ENCODE measurements at places on chromosomes 13 and 19.

GRCh38 chr13:96199315-96199714, 109.4 kb downstream of the HS6ST3 start:
- DNase-seq = no peak

GRCh38 chr13:106919133-106919532, 351.2 kb upstream of the ARGLU1 start:
- DNase-seq = no peak

DNA sequence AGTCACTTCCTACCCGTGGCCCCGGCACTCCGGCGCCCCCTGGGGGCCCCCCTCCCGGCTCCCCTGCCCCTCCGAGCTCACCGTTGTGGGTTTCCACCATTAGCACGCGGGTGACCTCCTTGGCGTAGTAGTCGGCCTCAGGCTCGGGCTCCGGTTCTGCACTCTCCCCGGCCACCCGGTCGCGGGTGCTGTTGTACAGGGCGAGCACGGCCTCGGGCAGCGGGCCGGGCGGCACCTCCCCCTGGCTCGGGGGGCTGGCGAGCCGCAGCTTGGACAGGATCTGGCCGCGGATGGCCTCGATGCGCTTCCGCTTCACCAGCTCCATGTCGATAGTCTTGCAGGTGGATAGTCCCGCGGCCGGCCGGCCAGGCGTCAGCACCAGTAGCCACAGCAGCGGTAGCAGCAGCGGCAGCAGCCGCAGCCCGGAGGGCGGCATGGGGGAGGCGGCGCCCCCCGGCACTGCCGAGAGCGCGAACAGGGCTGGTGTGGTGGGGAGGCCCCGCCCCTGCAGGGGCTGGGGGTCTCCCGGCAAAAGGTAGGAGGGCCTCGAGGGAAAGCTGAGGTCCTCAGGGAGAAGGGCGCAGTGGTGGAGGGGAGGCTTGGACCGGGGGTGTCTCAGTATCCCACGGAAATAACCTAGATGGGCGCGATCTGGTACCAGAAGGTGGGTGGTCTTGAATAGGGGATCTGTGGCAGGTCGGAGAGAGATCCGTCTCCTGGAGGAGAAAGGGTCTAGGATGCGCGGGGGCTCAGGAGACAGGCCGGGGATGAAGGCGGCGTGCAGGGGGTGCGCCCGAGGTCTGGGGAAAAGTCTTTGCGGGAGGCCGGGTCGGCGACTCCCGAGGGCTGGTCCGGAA, 885 bp downstream of the TGFB1 start:
- DNase-seq = peak; percentile 64

GRCh38 chr19:2461751-2462634, 5.2 kb upstream of the LMNB2 start:
- peak; percentile 69 for DNase-seq

- no peak for DNase-seq
Observed at GRCh38 chr13:76350399-76350798, 535.8 kb downstream of the KCTD12 start.

- no peak for DNase-seq
Observed at GRCh38 chr19:46269101-46269500, 27.7 kb upstream of the HIF3A start.

GRCh38 chr13:94765814-94766213, 53.5 kb upstream of the SOX21 start:
- no peak for DNase-seq

GRCh38 chr19:43778651-43779050, 2.1 kb downstream of the KCNN4 start:
- DNase-seq = peak; percentile 99

DNA sequence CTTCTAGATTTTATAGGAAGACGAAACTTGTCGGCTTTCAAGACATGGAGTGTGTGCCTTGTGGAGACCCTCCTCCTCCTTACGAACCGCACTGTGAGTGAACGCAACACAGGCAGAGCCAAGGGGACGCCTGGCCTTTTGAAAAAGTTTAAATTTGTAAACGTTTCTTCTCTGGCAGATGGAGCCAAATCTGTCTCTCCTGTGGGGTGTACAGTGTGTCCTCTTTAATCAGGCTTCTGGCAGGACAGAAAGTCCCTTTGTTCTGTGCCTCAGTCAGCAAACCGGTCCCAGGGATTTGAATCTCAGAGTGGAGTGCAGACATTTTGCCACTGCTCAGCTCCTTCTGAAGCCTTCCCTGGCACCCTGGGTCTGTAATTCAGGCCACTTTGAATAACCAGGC, 56.5 kb downstream of the TNFRSF19 start:
- DNase-seq = no peak

- DNase-seq = peak; percentile 41
Observed at GRCh38 chr13:114047358-114047881, 73.5 kb upstream of the C13orf46 start.

- DNase-seq = no peak
Observed at GRCh38 chr19:5822181-5822844, 17.2 kb downstream of the FUT6 start.

- peak; percentile 11 for DNase-seq
Observed at GRCh38 chr19:2050349-2050990, 574 bp downstream of the MKNK2 start.

GRCh38 chr19:41903193-41903953, 20.4 kb downstream of the ARHGEF1 start:
- no peak for DNase-seq

GRCh38 chr13:40070357-40070756, 414.9 kb downstream of the COG6 start:
- DNase-seq = no peak

DNA sequence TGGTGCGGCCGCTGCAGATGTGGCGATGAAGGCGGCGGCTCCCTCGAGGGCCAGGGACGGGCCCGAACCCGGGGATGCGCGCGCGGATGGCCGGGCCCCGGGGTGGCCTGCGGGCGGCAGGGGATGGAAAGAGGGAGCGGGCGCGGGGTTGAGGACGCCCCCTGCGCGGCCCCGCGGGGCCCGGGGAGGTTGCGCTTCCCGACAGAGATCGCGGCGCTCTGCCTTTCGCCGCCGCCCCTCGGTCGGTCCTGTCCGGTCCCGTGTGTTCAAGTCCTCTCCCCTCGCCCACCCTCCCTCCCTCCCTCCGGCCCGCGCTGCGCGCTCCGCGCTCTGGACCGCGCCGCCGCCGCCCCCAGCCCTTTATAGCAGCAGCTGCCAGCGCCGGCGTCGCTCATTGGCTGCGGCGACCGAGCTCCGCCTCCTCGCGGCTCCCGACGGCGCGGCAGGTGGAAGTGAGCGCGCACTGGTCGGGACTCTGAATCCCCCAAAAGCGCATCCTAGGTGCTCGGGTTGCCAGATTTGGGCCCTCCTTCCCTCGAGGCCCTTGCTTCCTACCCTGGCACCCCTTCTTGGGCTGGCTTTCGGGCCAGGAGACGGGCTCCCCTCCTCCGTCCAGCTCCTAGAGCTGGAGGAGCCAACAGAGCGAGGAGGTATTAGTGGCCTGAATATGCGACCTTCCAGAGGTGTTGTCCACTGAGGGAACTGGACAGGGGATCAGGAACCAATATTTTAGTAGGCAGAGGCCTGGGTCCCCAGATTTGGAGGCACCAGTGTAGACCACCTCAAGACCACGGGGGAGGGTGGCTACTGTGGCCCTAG, at the start of gene ELAVL3:
ELAVL3 (minus strand) TSS at position 332 of the 819 bp plus-strand sequence. CDS start 438 bp downstream, outside the sequence.
- peak; percentile 84 for DNase-seq

- DNase-seq = no peak
Observed at GRCh38 chr13:104875038-104875754, 1660.3 kb downstream of the EFNB2 start.

- DNase-seq = no peak
Observed at GRCh38 chr13:43924549-43925245, 45.0 kb downstream of the LACC1 start.

GRCh38 chr13:113408562-113408961, 44.6 kb upstream of the GRTP1 start:
- DNase-seq = no peak

DNA sequence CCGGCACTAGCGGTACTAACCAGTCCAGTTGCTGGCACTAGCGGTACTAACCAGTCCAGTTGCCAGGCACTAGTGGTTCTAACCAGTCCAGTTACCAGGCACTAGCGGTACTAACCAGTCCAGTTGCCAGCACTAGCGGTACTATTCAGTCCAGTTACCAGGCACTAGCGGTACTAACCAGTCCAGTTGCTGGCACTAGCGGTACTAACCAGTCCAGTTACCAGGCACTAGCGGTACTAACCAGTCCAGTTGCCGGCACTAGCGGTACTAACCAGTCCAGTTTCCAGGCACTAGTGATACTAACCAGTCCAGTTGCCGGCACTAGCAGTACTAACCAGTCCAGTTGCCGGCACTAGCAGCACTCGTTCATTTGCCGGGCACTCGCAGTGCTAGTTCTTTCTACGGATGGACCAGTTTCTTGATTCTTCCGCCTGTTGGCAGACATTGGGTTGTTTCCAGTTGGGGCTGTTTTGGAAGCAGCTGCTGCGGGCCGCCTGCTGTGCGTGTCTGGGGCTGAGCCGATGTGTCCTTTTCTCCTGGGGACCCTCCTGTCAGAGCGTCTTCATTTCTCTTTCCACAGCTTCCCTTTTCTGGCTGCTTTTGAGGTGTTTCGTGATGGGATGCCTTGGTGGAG, 123.4 kb upstream of the MCF2L start:
- no peak for DNase-seq

- peak; percentile 89 for DNase-seq
Observed at GRCh38 chr19:898663-899062, 5.4 kb downstream of the RNU6-9 start.

GRCh38 chr13:85436029-85436428, 363.2 kb downstream of the SLITRK6 start:
- no peak for DNase-seq

DNA sequence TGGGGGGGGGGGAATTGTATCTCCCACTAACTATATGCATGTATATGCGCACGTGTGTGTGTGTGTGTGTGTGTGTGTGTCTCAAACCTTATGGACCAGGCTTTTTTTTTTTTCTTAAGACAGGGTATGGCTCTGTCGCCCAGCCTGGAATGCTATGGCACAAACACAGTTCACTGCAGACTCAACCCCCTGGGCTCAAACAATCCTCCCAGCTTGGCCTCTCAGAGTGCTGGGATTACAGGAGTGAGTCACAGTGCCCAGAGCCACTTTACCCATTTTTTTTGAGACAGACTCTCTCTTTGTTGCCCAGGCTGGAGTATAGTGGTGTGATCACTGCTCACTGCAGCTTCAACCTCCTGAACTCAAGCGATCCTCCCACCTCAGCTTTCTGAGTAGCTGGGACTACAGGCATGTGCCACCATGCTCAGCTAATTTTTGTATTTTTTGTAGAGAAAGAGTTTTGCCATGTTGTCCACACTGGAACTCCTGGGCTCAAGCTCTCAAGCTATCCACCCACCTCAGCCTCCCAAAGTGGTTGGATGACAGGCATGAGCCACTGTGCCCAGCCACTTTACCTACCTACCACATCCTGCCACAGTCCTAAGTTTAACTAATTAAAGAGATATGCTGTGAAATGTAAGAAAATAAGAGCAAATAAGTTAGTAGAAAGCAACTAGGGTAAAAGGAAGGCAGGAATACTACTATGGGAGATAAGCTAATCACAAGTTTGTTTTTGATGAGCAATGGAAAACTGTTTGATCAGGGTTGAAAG, 2.4 kb downstream of the ZMYM5 start:
- no peak for DNase-seq

DNA sequence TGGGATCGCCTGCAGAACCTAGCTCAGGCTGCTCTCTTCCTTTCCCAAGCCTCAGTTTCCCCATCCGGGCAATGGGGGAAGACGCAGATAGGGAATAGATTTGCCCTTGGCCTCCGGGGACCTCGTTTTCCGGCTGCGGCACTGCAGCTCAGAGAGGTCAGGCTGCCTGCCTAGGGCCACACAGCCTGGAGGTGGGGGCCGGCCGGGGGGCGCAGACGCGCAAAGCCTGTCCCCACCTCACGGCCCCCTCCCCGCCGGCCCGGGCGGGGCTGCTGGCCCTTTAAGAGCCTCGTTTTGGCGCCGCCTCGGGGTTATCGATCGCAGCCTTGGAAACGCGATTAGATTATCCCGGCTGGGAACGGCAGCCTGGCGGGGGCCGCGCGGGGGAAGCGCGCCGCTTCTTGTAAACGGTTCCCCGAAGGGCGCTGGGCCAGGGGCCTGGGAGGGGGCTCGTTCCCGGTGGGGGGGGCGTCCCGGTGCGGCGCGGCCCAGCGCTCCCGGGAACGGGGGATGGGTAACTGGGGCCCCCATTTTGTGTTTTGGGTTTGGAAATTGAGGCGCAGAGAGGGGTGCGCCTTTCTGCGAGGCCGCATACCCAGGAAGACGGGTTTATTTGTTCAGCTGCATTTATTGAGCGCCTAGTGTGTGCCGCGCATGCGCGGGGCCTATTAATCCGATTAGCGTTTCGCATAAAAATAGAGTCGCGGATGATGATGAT, 23.4 kb upstream of the TCF3 start:
- DNase-seq = peak; percentile 18

GRCh38 chr13:52906122-52906903, 57.9 kb upstream of the PCDH8 start:
- peak; percentile 85 for DNase-seq

DNA sequence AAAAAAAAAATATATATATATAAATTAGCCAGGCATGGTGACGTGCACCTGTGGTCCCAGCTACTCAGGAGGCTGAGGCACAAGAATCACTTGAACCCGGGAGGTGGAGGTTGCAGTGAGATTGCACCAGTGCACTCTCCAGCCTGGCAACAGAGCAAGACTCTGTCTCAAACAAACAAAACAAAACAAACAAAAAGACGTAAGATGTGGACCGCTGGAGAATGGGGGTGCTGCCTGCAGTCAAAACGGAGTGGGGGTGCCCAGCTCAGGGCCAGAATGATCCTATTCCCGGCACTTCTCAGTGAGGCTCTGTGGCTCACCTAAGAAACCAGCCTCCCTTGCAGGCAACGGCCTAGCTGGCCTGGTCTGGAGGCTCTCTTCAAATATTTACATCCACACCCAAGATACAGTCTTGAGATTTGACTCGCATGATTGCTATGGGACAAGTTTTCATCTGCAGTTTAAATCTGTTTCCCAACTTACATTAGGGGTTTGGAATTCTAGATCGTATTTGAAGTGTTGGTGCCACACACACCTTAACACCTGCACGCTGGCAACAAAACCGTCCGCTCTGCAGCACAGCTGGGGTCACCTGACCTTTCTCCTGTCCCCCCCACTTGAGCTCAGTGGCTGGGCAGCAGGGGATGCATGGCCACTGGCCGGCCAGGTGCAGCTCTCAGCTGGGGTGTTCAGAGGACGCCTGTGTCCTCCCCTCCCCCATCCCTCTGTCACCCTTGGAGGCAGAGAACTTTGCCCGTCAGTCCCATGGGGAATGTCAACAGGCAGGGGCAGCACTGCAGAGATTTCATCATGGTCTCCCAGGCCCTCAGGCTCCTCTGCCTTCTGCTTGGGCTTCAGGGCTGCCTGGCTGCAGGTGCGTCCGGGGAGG, at the start of gene F7:
F7 (plus strand) TSS at position 760 of the 889 bp plus-strand sequence; CDS start at position 811, 51 bp downstream.
- peak; percentile 85 for DNase-seq

DNA sequence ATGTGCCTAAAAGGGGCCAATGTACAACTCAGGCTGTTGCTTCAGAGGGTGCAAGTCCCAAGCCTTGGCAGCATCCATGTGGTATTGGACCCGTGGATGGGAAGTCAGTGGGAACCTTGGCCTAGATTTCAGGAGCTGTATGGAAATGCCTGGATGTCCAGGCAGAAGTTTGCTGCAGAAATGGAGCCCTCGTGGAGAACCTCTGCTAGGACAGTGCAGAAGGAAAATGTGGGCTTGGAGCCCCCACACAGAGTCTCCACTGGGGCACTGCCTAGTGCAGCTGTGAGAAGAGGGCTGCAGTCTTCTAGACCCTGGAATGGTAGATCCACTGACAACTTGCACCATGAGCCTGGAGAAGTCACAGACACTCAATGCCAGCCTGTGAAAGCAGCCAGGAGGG, 28.5 kb downstream of the GPC5 start:
- no peak for DNase-seq
